Stimulated activated CD4-positive, alpha-beta T cell treated with anti-CD3 and anti-CD28 coated beads, Interleukin-12 subunit alpha, Interleukin-12 subunit beta, amount 100 ng/mL, for 24 hours (primary cell): ENCODE measurements at places on chromosomes 7 and 10.

GRCh38 chr10:9999627-10000026 lies 1018.0 kb upstream of the CELF2 start:
- DNase-seq: no peak

DNA sequence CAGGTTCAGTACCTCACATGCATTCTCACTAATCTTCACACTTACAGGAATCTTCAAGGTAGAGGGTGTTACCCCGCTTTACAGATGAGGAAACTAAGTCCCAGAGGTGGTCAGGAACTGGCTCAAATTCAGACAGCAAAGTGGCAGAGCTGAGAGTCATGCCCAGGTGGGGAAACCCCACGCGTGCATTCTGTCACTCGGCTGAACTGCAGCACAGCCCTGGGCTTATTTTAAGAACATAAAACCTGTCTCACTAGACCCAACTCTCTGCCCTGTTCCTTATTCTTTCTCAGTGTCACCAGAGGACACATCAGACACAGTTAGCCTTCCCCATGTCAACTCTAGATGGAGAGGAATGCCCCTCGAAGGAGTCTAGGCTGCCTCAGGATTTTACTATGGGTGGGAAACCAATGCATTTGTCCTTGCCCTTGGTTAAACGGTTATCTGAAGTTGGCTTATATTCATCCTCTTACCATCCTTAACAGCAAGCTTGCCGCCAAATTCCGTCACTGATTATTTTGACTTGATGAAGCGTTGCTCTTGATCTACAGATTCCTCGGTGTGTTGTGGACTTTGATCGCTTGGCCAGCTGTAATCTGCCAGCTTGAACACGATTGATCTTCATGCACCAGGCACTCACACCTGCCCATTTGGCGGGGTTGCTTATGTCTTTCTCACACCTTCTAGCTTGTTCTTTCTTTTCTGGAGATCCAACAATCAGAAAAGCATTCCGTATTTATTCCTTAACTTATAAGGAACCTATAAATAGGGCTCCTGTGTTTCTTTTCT lies 627.9 kb downstream of the SDK1 start:
- DNase-seq: no peak

DNA sequence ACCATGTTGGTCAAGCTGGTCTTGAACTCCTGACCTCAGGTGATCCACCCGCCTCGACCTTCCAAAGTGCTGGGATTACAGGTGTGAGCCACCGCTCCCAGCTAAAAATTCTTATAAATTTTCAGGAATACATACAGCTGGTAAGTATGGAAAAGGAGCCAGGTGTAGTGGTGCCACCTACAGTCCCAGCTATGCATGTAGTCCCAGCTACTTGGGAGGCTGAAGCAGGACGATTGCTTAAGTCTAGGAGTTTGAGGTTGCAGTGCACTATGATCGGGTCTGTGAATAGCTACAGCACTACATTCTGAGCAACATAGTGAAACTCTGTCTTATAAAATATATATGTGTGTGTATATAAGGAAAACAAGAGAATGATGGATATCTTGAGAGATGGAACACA lies 19.0 kb downstream of the LDB1 start:
- DNase-seq: no peak

DNA sequence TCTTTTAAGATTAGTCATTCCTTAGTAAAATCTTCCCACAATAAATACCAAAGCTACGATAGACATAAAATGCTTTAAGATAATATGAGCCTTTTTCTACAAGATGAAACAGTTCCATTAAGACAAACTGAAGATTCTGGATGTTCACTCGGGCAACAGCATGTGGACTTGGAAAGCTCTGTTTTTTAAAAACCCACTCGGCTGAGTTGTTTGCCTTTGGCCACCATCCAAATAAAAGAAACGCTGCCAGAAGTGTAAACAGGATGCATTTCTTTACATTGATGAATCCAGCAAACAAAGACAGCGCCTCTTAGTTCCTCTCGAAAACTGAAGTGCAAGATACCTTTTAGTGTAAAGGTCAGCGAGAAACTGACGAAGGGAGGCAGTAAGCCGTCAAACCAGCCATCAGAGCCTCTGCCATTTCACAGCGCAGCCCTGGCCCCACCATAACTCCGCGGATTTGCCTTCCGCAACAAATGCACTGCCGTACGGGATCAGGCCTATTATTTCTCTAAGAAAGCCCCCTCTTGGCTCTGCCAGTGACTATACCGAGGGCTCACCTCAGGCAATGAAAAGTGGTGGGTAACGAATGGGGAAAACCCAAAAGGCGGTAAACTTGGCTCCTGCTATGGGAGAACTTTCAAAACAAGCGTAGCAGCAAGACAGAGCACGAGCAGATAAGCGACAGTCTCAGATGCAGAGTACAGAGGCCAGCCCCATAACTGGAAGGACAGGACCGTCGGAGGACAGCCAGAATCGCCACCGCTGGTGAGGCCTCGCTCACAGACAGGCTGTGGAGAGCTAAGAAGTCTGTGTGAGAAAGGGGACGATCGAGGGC lies 41.4 kb downstream of the GNA12 start:
- no peak for DNase-seq

DNA sequence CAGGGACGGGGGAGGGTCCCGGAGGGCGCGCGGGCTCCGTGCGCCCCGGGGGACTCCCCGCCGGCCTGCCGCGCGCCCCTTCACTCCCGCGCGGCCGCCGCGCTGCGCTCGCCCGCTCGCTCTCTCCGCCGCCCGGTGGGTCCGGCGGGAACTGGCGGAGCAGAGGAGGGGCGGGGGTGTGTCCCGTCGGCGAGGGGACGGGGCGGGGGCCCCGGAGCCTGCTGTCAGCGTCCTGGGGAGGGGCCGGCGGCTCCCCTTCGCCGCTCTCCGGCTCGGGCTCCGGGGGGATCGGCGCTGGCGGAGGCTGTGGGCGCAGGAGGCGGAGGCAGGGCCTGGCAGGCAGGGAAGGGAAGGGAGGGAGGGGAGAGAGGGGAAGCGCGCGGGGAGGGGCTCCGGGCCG lies at the start of gene SH3PXD2A:
Gene SH3PXD2A, minus strand, starts transcription at position 153 of the 400 bp plus-strand sequence. CDS start 310 bp downstream, outside the sequence.
- no peak for DNase-seq

- DNase-seq: no peak
These were observed 124.4 kb upstream of the NPS start for GRCh38 chr10:127424594-127425264.

- no peak for DNase-seq
These were observed 197.0 kb upstream of the ZMIZ1 start for GRCh38 chr10:78871796-78872195.

GRCh38 chr7:151276666-151277590 lies 28.4 kb upstream of the SMARCD3 start:
- DNase-seq: peak; percentile 33

GRCh38 chr10:87646935-87647334 lies 12.7 kb upstream of the PAPSS2 start:
- DNase-seq: no peak
